ENCODE measurements at places on chromosomes 12 and 14.

- DNase-seq: no peak
Observed at GRCh38 chr12:5915511-5915910, 29.5 kb downstream of the ANO2 start.

- no peak for DNase-seq
Observed at GRCh38 chr14:22561661-22562579, 27.1 kb downstream of the DAD1 start.

DNA sequence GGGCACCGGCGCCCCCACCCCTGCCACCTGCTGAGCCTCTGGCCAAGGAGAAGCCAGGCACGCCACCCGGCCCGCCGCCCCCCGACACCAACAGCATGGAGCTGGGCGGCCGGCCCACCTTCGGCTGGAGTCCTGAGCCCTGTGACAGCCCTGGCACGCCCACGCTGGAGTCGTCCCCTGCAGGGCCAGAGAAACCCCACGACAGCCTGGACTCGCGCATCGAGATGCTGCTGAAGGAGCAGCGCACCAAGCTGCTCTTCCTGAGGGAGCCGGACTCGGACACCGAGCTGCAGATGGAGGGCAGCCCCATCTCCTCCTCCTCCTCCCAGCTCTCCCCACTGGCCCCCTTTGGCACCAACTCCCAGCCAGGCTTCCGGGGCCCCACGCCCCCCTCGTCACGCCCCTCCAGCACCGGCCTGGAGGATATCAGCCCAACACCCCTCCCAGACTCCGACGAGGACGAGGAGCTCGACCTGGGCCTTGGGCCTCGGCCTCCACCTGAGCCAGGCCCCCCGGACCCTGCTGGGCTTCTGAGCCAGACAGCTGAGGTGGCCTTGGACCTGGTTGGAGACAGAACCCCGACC, 6.5 kb downstream of the SETD1B start:
- no peak for DNase-seq

DNA sequence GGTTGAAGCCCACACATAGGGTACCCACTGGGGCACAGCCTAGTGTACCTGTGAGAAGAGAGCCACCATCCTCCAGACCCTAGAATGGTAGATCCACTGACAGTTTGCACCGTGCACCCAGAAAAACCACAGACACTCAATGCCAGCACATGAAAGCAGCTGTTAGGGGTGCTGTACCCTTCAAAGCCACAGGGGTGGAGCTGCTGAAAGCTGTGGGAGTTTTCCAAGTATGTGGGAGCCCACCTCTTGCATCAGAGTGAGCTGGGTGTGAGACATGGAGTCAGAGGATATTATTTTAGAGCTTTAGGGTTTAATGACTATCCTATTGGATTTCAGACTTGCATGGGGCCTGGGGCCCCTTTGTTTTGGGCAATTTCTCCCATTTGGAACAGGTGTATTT, 30.5 kb downstream of the TSPAN19 start:
- DNase-seq: no peak

GRCh38 chr12:6613776-6614512, 6.8 kb upstream of the CHD4 start:
- peak; percentile 98 for DNase-seq

DNA sequence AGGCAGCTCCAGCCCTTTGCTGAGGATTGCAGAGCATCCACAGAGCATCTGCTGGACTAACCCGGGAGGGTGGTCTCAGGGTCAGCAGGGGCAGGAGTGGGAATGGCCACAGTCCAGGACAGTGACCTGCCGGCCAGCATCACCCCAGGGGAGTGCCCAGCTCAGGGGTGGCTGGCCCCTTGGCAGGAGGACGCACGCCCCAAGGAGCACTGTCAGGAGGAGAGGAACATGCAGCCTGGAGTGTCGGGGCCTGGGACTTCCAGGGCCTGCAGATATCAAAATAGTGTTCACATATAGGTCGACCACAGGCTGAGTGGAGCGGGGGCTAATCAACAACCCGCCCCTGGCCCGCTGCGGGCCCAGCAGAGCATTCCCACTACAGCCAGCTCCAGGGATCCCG, 33.2 kb upstream of the TEX22 start:
- DNase-seq: no peak

GRCh38 chr14:56650979-56651378, 71.4 kb downstream of the TMEM260 start:
- no peak for DNase-seq

DNA sequence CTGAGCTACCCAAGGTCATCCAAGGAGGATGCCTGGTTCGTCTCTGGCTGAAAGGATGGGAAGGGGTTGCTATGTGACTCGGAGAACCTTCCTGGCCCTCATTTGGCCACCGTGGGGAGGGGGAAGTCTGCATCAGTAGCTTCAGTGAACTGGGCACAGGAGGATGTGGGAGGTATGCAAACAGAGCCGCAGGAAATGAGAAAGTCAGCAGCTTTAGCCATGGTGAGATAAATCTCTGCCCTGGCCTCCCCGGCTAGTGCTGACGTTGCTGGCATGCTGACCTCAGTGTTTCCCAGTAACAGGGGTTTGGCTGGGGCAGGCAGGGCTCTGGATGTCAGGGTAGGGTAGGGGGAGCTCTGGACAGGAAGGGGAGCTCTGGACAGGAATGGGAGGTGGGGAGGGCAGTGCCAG, 2.3 kb upstream of the CEBPE start:
- peak; percentile 78 for DNase-seq

DNA sequence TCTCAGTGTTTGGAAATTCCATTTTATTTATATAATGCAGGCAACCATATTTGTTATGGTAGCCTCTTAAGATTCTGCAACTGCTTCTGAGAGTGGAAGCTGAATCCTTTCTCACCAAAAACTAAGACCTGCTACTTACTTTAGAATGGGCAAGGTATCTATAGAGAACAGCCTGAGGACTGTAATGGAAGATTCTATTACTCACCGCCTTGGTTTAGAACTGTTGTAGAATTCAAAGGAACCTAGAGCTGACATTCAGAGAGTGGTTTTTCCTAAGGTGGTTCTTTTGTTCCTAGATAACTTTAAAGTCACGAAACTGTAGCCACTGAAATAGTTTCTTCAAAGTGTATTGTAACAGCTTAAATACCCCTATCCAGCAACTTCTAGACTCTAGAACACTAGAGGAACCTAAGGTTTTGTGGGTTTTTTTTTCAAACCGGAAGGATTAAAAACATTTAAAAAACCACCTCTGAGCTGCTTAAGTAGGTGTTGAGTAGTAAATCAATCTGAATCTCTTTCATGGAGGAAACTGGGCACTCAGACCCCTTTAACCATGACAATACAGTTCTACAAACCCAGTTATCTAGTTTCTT, 4.2 kb downstream of the TDP1 start:
- no peak for DNase-seq

- no peak for DNase-seq
Observed at GRCh38 chr12:86551146-86551571, 295.0 kb upstream of the MGAT4C start.

DNA sequence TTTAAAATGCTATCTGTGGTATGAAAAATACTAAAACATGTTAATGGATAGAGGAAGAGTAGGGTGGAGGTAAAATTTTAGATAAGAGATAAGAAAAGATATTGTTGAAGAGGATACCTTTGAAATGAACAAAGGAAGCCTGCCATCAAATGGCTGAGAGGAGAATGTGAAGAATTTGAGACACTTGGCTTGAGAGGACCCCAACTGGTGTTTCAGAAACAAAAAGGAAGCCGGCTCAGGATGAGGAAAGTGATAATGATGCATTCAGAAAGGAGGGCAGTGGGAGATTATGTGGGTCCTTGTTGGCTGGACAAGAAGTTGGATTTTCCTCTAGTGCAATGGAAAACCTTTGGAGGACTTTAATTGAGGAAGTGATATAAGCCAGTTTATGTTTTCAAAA, 264.4 kb downstream of the DUSP6 start:
- no peak for DNase-seq

DNA sequence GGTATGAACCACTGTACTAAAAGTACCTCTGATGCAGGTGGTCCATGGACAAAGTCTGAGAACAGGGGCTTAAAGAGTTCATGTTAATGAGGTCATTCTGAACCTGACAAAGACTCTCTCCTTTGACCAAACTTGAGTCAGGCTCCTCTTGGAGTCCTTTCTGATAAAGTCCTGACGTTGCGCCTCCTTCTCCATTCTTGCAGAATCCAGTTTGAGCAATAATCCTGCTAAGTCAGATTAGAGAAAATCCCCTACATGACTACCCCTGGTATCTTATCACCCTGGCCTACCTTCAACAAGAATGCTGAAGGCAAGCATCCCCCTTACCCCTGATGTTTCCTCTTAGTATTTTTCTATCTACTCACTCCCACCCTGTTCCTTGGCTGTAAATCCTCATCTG, 46.0 kb upstream of the ISM2 start:
- no peak for DNase-seq

- no peak for DNase-seq
Observed at GRCh38 chr14:98958048-98958631, 313.9 kb downstream of the BCL11B start.

GRCh38 chr14:70257526-70257925, 68.8 kb upstream of the SLC8A3 start:
- DNase-seq: no peak

DNA sequence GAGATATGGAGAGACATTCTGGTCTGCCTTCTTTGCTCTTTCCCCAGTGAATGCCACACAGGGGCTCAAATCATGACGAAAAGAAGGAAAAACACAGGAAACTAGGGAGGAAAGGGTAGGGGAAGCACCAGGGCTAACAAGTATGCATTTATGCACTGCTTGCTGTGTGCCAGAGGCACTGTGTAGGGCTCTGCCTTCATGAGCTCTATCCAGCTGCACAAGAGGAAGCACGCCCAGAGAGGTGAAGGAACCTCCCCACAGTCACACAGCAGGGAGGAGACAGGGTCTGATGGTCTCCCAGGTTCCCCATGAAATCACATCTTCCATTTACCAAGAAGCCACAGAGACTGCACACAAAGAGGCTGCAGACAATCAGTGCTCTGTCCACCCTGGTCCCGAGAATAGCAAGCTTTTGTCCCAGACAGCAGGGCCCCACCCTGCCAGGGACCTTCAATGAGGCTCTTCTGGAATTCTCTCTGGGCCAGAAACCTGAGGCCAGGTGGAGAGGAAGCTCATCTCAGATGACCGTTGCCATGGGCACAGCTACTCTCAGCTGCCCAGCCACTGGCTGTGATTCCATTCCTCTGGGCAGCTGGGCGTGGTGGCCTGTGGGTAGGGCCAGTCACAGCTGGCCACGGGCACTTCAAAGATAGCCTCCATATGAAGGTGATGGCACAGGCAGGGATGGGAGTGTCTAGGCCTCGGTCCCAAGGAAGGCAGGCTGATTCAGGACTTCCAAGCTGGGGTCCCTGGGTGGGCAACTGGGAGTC, 7.3 kb upstream of the TRPV4 start:
- peak; percentile 32 for DNase-seq

DNA sequence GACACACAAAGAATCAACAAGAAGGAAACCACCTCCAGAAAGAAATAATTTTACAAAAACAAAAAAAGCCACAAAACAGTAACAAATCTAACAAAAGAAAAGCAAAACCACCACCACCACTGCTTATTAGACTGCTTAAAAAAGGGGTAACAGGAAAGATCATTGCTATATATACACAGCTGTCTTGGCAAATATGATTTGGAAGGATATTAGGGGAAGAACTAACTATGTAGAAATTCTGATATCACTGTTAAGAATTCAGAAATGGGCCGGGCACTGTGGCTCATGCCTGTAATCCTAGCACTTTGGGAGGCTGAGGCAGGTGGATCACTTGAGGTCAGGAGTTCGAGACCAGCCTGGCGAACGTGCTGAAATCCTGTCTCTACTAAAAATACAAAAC, 92.5 kb downstream of the DENND5B start:
- no peak for DNase-seq

- no peak for DNase-seq
Observed at GRCh38 chr14:47691829-47692228, 16.4 kb upstream of the MDGA2 start.

DNA sequence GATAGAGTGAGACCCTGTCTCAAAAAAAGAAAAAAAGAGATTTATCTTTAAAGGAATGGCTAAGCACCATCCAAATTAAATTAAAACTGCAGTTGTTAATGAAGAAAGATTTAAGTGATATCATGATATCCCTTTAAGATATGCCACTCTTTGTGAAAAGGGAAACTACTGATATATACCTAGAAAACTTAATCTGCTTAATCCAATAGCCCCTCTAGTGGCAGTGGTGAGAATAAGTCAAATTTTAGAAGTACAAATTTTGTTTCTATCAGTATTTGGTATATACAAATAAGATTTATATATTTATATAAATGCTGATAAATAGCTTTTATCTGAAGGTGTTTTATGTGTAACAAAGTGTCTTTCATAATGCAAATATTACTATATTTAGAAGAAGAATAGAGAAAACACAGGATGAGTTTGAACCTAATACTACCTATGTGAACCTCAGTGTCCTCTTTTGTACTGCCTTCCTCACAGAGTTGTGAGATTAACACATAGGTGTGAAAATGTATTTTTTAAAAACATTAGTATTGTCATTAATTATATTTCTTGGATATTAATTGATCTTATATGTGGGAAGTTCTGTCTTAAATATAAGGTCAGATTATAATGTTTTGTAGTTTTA, 51.4 kb upstream of the GARIN2 start:
- DNase-seq: peak; percentile 26

DNA sequence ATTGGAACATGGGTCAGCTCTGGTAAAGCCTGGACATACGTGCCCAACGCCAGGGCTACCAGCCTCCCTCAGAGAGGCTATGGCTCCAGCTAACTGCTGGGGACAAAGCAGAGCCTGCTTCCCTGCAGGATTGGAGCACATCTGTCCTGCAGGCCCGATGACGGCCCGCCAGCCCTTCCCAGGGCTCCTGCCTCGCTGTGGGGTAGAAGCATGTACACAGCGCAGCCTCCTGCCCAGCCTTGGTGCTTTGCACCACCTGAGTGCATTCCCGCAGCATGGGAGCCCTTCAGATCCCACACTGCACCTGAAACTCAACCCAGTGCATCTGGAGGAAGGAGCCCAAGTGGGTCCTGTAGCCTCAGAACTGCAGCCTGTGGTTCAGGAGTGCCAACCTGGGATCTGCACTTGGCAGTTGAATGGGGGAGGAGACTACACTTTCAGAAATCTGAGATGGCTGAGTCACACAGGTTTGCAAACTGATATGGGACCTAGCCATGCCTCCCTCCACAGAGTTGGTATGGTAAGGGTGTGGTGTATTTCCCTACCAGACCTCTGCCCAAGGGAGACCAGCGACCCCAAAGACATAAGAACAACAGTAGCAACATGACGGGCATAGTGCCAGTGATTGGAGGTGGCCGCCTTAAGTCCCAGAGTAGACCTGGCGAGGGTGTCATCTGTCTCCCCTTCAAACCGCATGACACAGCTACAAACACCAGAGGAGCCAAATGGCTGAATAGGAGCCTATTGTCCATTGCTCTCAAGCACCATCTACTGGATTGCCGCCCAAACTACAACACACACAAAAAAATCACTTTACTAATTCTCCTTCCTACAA, 273.9 kb upstream of the MIS18BP1 start:
- peak; percentile 16 for DNase-seq

Measured in renal cortical epithelial cell (primary cell).